ENCODE measurements at places on chromosomes 16 and 17.
A peak's percentile ranks its signal among the peaks of the same experiment; 100 is the strongest.

DNA sequence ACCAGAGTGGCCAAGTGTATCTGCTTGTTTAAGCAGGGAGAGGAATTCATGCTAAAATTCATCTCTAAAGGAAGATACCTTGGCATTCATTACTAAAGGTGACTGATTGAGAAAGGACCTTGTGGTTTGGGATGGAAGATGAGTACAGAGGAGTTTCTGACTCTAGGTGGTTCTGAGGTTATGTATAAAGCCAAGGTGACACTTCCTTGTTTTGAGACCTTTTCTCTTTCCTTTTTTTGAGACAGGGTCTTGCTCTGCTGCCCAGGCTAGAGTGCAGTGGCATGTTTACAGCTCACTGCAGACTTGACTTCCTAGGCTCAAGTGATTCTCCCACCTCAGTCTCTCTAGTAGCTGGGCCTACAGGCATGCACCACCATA, 9.1 kb downstream of the ABHD15 start:
- no peaks in the 10 kb centered on the region for H3K4me1 ChIP-seq
- DNase-seq, result no peak
- no peak overlapping the region for H3K4me3 ChIP-seq
- no peak overlapping the region for H3K27ac ChIP-seq

GRCh38 chr17:58504826-58505351, 9.5 kb downstream of the MTMR4 start:
- H3K36me3 ChIP-seq, result peaks cover 66% of the 10 kb centered on the region
- no peaks in the 10 kb centered on the region for H3K27me3 ChIP-seq
- no peak overlapping the region for H3K27ac ChIP-seq
- H3K4me1 ChIP-seq, result no peaks in the 10 kb centered on the region
- no peak overlapping the region for H3K4me3 ChIP-seq
- no peak for DNase-seq

DNA sequence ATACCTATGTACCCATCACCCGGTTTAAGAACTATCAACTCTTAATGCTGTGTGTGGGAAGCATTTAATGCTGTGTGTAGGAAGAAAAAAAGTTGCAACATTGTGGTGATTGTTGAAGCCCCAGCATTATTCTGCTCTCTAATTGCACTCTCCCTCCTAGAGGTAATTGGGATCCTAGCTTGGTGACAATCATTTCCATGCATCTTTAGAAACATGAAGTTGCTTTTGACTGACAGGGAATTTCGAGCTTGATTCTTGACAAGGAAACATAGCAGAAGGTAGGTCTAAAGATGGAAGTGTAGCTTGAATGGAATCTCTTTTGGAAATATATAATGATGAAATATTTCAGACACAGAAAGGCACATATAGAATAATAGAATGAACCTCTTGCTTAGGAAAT, 27.3 kb downstream of the HEXIM2 start:
- DNase-seq, result no peak
- no peak overlapping the region for H3K4me3 ChIP-seq
- H3K27ac ChIP-seq, result no peak overlapping the region
- no peaks in the 10 kb centered on the region for H3K36me3 ChIP-seq

DNA sequence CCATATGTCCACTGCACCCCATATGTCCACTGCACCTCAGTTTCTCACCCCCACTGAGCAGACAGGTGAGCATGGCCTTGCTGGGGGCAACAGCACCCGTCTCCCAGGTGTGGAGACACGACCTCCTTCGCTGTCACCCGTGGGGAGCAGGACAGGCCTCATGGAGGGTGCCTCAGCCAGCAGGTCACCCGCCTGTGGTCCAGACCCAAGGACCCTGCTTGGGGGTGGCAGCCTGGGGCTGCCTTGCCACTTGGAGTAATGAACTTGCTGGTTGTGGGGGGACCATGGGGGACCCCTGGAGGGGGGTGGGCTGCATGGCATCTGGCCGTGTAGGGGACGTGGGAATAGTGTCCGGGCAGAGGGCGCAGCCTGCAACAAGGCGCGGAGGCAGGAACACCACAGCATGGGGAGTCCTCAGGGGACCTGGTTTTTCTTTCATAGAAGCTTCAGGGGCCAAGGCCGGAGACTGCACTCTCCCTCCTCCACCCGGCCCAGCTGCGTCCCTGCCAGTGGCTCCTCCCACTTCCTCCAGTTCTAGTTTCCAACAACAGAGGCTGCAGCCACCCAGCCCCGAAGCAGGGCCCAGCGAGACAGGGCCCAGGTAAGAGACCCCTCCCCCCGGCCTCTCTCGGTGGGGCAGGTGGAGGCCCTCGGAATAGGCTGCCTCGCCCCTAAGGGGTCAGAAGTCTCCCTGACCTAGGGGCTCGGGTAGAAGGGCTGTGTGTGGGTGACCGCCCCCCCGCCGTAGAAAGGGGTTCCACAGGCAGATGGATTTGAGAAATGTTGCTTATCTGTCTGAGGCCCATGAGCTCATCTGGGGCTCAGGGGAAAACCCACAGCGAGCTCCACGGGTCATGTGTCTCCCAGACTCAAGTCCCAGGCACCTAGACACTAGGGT, at the start of gene NHLRC4:
TSS of gene NHLRC4 (plus strand) at position 531 of the 898 bp plus-strand sequence. CDS start 1,043 bp downstream, outside the sequence.
- DNase-seq, result no peak
- H3K27ac ChIP-seq, result no peak within 1 kb of the TSS
- H3K36me3 ChIP-seq, result no peaks in the 10 kb centered on the region
- H3K4me1 ChIP-seq, result peaks cover 24% of the 10 kb centered on the region
- peak within 1 kb of the TSS; percentile 64 for H3K4me3 ChIP-seq

- peaks cover 39% of the 10 kb centered on the region for H3K4me1 ChIP-seq
- peak; percentile 54 for DNase-seq
- H3K36me3 ChIP-seq, result no peaks in the 10 kb centered on the region
Observed at GRCh38 chr17:12020642-12021622, at the start of gene MAP2K4. Gene MAP2K4, plus strand, starts transcription at chr17:12020877. Its CDS starts 10 bp downstream, at chr17:12020887.

GRCh38 chr17:34364751-34365150, 1.7 kb upstream of the CCL1 start:
- H3K4me1 ChIP-seq, result no peaks in the 10 kb centered on the region
- no peaks in the 10 kb centered on the region for H3K36me3 ChIP-seq
- no peak for DNase-seq
- H3K27ac ChIP-seq, result no peak overlapping the region
- no peak overlapping the region for H3K4me3 ChIP-seq

GRCh38 chr16:27676839-27677238, 126.9 kb downstream of the KATNIP start:
- H3K4me3 ChIP-seq, result no peak overlapping the region
- H3K27me3 ChIP-seq, result no peaks in the 10 kb centered on the region
- no peak overlapping the region for H3K27ac ChIP-seq
- no peak for DNase-seq
- H3K36me3 ChIP-seq, result peaks cover 4% of the 10 kb centered on the region

- no peak for DNase-seq
- no peaks in the 10 kb centered on the region for H3K27me3 ChIP-seq
- H3K27ac ChIP-seq, result no peak overlapping the region
- H3K4me1 ChIP-seq, result no peaks in the 10 kb centered on the region
- H3K4me3 ChIP-seq, result no peak overlapping the region
Observed at GRCh38 chr17:46894476-46895151, 28.3 kb upstream of the GOSR2 start.

- H3K4me3 ChIP-seq, result peak overlapping the region; percentile 37
- H3K27ac ChIP-seq, result no peak overlapping the region
- peaks cover 4% of the 10 kb centered on the region for H3K4me1 ChIP-seq
Observed at GRCh38 chr17:8409966-8410882, 12.6 kb upstream of the RNF222 start.

DNA sequence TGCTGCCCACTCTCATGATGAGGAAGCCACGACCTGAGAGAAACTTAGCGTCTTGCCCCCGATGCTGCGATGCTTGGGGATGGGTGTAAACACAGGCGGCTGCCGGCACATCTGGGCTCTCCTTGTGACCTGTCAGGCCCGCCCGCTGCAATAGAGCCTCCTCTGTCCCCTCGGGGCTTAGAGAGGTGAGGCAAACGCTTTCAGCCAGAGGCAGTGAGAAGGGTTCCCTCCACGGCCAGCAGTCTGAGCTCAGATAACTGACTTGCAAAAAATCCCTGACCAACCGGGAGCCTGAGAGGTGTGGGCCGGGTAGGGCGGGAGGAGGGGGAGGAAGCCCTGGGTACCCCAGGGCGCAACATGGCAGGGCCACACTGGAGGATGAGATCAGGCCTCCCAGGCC, 260.6 kb downstream of the C16orf95 start:
- no peaks in the 10 kb centered on the region for H3K36me3 ChIP-seq
- no peak for DNase-seq
- no peak overlapping the region for H3K4me3 ChIP-seq
- peaks cover 23% of the 10 kb centered on the region for H3K4me1 ChIP-seq
- no peak overlapping the region for H3K27ac ChIP-seq

GRCh38 chr17:39655105-39655504, 10.0 kb upstream of the TCAP start:
- H3K36me3 ChIP-seq, result peaks cover 14% of the 10 kb centered on the region
- H3K4me3 ChIP-seq, result no peak overlapping the region
- no peak overlapping the region for H3K27ac ChIP-seq

- peak within 1 kb of the TSS; percentile 47 for H3K27ac ChIP-seq
- H3K36me3 ChIP-seq, result no peaks in the 10 kb centered on the region
- no peak for DNase-seq
- H3K27me3 ChIP-seq, result no peaks in the 10 kb centered on the region
- H3K4me3 ChIP-seq, result peak within 1 kb of the TSS; percentile 32
Observed at GRCh38 chr17:38925263-38925995, at the start of gene LASP1NB. Gene LASP1NB, plus strand, starts transcription at chr17:38925614.

GRCh38 chr17:74739227-74739831, 2.3 kb downstream of the RAB37 start:
- H3K4me1 ChIP-seq, result peaks cover 29% of the 10 kb centered on the region
- no peaks in the 10 kb centered on the region for H3K36me3 ChIP-seq
- H3K27me3 ChIP-seq, result no peaks in the 10 kb centered on the region
- no peak for DNase-seq

GRCh38 chr17:32623196-32623595, 136.4 kb downstream of the CDK5R1 start:
- peaks cover 7% of the 10 kb centered on the region for H3K4me1 ChIP-seq
- no peaks in the 10 kb centered on the region for H3K27me3 ChIP-seq
- no peak overlapping the region for H3K27ac ChIP-seq
- no peak overlapping the region for H3K4me3 ChIP-seq
- DNase-seq, result no peak
- no peaks in the 10 kb centered on the region for H3K36me3 ChIP-seq

DNA sequence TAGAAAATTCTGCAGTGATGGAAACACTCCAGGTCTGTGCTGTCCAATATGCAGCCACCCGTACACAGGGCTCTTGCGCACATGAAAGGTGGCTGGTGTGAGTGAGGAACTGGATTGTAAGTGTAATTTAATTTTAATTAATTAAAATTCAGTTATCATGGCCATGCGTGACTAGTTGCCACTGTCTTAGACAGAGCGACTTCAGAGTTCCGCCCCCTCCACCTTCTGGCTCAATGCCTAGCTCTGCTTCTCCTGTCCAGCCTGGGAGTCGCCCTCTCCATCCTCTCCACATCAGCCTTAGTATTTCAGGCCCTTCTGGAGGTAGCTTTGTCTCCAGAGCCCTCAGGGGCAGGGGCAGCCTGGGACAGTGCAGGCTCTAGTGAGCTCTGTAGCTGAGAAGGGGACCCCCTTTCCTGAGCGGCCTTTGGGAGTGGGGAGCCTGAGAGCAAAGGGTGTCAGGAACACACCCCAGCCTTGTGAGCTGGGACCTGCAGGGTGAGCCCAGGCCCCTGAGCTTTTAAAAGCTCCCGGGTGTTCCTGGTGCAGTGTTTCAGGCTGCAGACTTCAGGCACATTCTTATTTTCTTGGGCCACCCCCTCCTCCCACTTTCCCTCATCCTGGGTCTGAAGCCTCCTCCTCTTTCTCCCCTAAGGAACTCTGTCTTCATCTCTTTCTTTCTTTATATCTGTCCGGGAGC, 99.4 kb downstream of the IRF8 start:
- no peaks in the 10 kb centered on the region for H3K4me1 ChIP-seq
- H3K27ac ChIP-seq, result no peak overlapping the region
- no peak for DNase-seq
- no peak overlapping the region for H3K4me3 ChIP-seq
- no peaks in the 10 kb centered on the region for H3K36me3 ChIP-seq

DNA sequence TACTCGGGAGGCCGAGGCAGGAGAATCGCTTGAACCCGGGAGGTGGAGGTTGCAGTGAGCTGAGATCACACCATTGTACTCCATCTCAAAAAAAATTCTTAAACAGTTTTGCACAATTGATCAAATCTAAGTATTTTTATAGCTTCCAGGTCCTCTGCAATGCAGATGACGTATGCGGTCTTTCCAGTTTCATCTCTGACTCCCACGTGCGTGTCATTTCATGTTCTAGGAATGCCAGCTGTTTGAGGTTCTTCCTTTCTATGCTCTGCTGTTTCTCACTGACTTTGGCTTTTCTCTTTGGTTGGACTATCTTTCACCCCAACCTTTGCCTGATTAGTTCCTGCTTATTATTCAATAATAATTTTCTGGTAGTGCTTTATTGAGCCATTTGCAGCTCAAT, 16.2 kb downstream of the CHP2 start:
- H3K27ac ChIP-seq, result no peak overlapping the region
- no peaks in the 10 kb centered on the region for H3K36me3 ChIP-seq
- H3K4me3 ChIP-seq, result no peak overlapping the region
- no peaks in the 10 kb centered on the region for H3K27me3 ChIP-seq
- no peak for DNase-seq

GRCh38 chr17:36864827-36865430, 72.3 kb upstream of the LHX1 start:
- no peaks in the 10 kb centered on the region for H3K4me1 ChIP-seq
- H3K36me3 ChIP-seq, result no peaks in the 10 kb centered on the region
- DNase-seq, result no peak
- no peak overlapping the region for H3K27ac ChIP-seq
- H3K27me3 ChIP-seq, result no peaks in the 10 kb centered on the region

DNA sequence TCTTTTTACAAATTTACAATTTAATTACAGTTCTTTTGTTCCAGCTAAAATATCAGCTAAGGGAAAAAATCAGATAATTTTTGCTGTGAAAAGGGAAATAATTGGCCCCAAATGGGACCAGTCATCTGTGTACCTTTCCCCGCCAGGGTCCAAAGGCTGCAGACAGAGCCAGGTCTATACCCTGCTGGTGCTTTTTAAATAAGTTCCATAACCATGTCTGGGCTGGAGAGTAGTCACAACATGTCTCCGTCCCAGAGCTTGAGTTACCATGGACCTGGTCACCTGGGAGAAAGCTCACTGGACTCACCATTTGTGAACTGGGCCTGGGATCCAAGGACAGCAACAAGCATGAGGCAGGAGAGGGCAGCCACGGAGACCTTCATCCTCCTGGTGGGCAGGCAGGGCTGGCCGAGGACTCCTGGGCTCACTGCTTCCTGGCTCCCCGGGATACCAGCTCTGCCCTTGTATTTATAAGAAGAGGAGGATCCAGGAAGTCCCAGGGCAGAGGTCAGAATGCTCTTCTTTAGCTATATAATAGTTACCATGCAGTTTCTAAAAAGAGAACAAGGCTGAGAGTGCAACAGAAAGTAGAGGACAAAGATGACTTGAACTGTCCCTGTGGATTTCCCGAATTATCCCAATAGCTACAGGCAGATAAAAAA, at the start of gene CCL15:
TSS of gene CCL15 (minus strand) at position 444 of the 662 bp plus-strand sequence. CDS start at position 383, 61 bp downstream.
- H3K36me3 ChIP-seq, result no peaks in the 10 kb centered on the region
- H3K27ac ChIP-seq, result no peak within 1 kb of the TSS
- H3K4me3 ChIP-seq, result no peak within 1 kb of the TSS
- no peaks in the 10 kb centered on the region for H3K4me1 ChIP-seq
- DNase-seq, result no peak

- no peaks in the 10 kb centered on the region for H3K36me3 ChIP-seq
- peak overlapping the region; percentile 94 for H3K27ac ChIP-seq
- peak overlapping the region; percentile 59 for H3K4me3 ChIP-seq
- peaks cover 2% of the 10 kb centered on the region for H3K4me1 ChIP-seq
- no peaks in the 10 kb centered on the region for H3K27me3 ChIP-seq
Observed at GRCh38 chr16:20612551-20613480, 36.6 kb upstream of the ACSM2B start.
